ENCODE measurements at places on chromosomes 2 and 18. TPM values are rescaled to one million over a fixed set of nuclear protein-coding genes. Genes with fewer than 3 reads are reported as not detected.
A peak's percentile ranks its signal among the peaks of the same experiment; 100 is the strongest.

FBLN7 gene
- total RNA-seq, result 0.79 TPM

EGR4 gene
- total RNA-seq, result 14.9 TPM

CNGA3 gene
- total RNA-seq, result 1.1 TPM

SLC40A1 gene
- total RNA-seq, result 52.3 TPM

GRCh38 chr2:28377984-28378678 is 14.5 kb upstream of the FOSL2 start:
- H3K27me3 ChIP-seq, result no peaks in the 10 kb centered on the region
- H3K27ac ChIP-seq, result no peak overlapping the region
- DNase-seq, result no peak
- H3K4me1 ChIP-seq, result no peaks in the 10 kb centered on the region
- no peaks in the 10 kb centered on the region for H3K36me3 ChIP-seq

FOXI3 gene
- 2.3 TPM for total RNA-seq

GRCh38 chr2:108029496-108029895 is 43.2 kb downstream of the SLC5A7 start:
- H3K27ac ChIP-seq, result no peak overlapping the region
- no peaks in the 10 kb centered on the region for H3K4me1 ChIP-seq
- H3K4me3 ChIP-seq, result no peak overlapping the region
- no peaks in the 10 kb centered on the region for H3K27me3 ChIP-seq
- DNase-seq, result no peak
- H3K36me3 ChIP-seq, result no peaks in the 10 kb centered on the region

- DNase-seq, result no peak
- no peaks in the 10 kb centered on the region for H3K27me3 ChIP-seq
- no peak overlapping the region for H3K4me3 ChIP-seq
- H3K27ac ChIP-seq, result no peak overlapping the region
- H3K4me1 ChIP-seq, result no peaks in the 10 kb centered on the region
Observed at GRCh38 chr2:60353406-60353800, 200.1 kb downstream of the BCL11A start.

- no peaks in the 10 kb centered on the region for H3K27me3 ChIP-seq
- no peak overlapping the region for H3K4me3 ChIP-seq
- no peak for DNase-seq
- peaks cover 4% of the 10 kb centered on the region for H3K4me1 ChIP-seq
Observed at GRCh38 chr18:73407506-73407905, 539.7 kb upstream of the NETO1 start.

- DNase-seq, result no peak
- H3K36me3 ChIP-seq, result no peaks in the 10 kb centered on the region
- no peaks in the 10 kb centered on the region for H3K27me3 ChIP-seq
- no peaks in the 10 kb centered on the region for H3K4me1 ChIP-seq
- no peak overlapping the region for H3K4me3 ChIP-seq
Observed at GRCh38 chr2:54773233-54773632, 49.8 kb downstream of the EML6 start.

- peaks cover 5% of the 10 kb centered on the region for H3K4me1 ChIP-seq
- H3K27me3 ChIP-seq, result no peaks in the 10 kb centered on the region
- peak overlapping the region; percentile 46 for H3K4me3 ChIP-seq
- DNase-seq, result no peak
Observed at GRCh38 chr2:104862058-104862941, 8.4 kb downstream of the POU3F3 start.

DNA sequence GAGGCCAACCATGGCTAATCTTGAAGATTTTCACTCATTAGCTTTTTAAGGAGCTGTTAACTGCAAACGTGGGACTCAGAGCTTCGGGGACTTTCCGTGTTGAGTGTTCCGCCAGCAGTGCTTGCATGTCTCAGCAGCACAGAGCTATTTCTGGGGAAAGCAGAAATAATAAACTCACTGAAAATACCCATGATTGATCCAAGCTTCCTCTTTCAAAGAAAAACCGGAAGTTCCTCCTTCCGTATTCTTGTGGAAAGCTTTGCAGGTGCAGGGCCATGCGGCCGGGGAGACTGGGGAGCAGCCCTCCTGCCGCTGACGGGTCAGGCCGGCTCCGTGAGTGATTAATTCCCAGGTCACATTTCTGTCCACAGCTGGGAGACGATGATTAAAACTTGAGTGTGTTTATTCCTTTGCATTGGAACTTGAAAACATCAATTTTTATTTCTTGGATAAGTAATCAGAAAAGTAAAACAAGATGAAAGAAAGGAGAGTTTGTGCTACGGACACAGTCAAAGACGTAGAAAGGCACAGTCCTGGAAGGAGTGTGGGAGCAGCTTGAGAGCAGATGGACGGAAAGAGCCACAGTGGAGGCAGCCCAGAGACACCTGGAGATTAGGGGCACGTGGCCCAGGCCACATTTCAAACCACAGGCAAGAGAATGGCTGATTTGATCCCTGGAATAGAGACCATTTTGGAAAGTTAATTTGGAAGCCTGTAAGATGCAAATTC is 54.2 kb upstream of the CTDP1 start:
- DNase-seq, result no peak
- no peaks in the 10 kb centered on the region for H3K4me1 ChIP-seq
- no peak overlapping the region for H3K4me3 ChIP-seq

DNA sequence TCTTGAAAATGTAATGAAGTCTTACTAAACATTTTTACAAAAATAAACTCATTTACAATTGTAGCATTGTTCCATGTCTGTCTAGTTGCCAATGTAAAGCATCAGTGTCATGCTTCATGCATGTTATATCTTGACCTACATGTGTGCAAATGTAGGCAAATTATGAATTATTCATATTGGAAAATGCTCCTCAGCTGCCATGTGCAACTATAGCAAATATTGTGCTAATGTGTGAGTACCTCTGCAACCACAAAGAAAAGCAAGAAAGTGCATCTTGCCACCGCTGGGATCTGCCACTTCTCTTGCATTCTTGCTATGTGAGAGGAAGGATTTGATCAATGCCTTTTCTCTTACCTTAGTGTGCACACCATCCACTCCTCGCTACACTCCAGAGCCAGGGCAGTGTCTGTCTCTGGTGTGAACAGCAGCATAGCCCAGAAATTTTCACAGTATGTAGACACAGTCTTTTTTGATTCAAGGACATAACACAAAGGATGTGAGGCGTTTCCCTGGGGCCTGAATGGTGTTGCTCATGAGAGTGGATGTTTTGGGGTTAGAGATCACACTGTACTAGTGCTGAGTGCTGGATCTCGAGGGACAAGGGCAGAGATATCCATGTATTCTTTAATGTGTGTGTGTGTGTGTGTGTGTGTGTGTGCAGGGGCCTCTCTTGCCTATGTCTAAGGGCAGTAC is 47.6 kb upstream of the HAAO start:
- H3K36me3 ChIP-seq, result no peaks in the 10 kb centered on the region
- H3K27ac ChIP-seq, result no peak overlapping the region
- DNase-seq, result peak; percentile 46
- no peaks in the 10 kb centered on the region for H3K27me3 ChIP-seq
- H3K4me3 ChIP-seq, result no peak overlapping the region

KCMF1 gene
- 53.9 TPM for total RNA-seq

- H3K4me1 ChIP-seq, result no peaks in the 10 kb centered on the region
- H3K36me3 ChIP-seq, result no peaks in the 10 kb centered on the region
- H3K27me3 ChIP-seq, result no peaks in the 10 kb centered on the region
- no peak overlapping the region for H3K4me3 ChIP-seq
- H3K27ac ChIP-seq, result no peak overlapping the region
Observed at GRCh38 chr2:191533693-191534180, 144.2 kb upstream of the NABP1 start.

- no peaks in the 10 kb centered on the region for H3K36me3 ChIP-seq
- peaks cover 7% of the 10 kb centered on the region for H3K4me1 ChIP-seq
- H3K4me3 ChIP-seq, result no peak overlapping the region
- H3K27ac ChIP-seq, result no peak overlapping the region
- no peak for DNase-seq
Observed at GRCh38 chr2:100184055-100184737, 41.8 kb upstream of the AFF3 start.

GRCh38 chr2:84494070-84494469 is 22.2 kb upstream of the DNAH6 start:
- H3K36me3 ChIP-seq, result no peaks in the 10 kb centered on the region
- no peak for DNase-seq
- no peak overlapping the region for H3K4me3 ChIP-seq
- no peaks in the 10 kb centered on the region for H3K4me1 ChIP-seq
- H3K27me3 ChIP-seq, result no peaks in the 10 kb centered on the region
- no peak overlapping the region for H3K27ac ChIP-seq

DNA sequence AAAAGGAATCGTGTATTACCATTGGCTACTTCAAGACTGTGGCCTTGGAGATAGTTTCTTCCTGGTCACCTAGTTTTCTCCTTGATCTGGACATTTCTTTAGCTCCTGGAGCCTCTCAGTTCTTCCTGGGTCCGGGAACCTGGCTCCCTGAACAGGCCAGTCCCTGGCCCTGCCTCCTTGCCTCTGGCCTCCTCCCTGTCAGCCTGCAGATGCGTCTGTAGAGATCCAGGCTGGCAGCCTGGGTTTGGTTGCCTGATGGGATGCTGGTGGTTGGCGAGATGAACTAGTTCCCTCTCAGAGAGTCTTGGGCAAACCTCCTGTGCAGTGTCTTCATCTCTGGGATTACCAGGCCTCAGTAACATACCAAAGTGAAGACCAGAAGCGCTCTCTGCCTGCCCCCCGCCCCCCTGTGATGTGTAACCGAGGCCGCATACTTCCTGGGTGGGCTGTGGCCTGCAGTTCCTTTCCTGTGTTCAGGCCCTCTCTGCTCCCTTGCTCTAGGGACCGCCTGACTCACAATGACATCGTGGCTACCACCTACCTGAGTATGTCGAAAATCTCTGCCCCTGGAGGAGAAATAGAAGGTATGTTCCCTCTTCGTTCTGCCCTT is 85.4 kb downstream of the DYSF start:
- H3K27ac ChIP-seq, result no peak overlapping the region
- H3K4me1 ChIP-seq, result no peaks in the 10 kb centered on the region
- H3K36me3 ChIP-seq, result no peaks in the 10 kb centered on the region
- no peaks in the 10 kb centered on the region for H3K27me3 ChIP-seq
- H3K4me3 ChIP-seq, result no peak overlapping the region

CTAGE1 gene
- 4.2 TPM for total RNA-seq

- no peak overlapping the region for H3K27ac ChIP-seq
- H3K27me3 ChIP-seq, result no peaks in the 10 kb centered on the region
- no peaks in the 10 kb centered on the region for H3K36me3 ChIP-seq
- no peak for DNase-seq
Observed at GRCh38 chr2:185215497-185215896, 523.1 kb upstream of the FSIP2 start.

- no peaks in the 10 kb centered on the region for H3K36me3 ChIP-seq
- peak overlapping the region; percentile 65 for H3K4me3 ChIP-seq
- H3K27ac ChIP-seq, result peak overlapping the region; percentile 97
- DNase-seq, result no peak
Observed at GRCh38 chr2:156435396-156435717, 822 bp upstream of the GPD2 start.

DNA sequence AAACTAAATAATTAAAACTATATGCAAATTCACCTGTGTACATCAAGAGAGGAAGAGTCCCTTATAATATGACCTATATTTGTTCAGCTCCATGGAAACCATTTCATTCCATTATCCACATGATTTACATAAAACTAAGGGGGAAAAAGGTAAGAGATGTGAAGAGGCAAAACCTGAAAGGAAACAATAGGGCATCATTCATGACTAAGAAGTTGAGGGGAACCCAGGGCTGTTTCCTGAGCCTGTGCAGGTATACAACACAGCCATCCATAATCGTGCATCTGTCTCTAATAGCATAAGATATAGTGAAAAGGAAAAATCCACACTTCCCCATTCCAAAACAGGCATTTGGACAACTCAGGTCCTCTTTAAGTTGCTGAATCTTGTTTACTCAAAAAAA is 151.3 kb downstream of the NR4A2 start:
- no peaks in the 10 kb centered on the region for H3K36me3 ChIP-seq
- no peak overlapping the region for H3K27ac ChIP-seq
- H3K4me3 ChIP-seq, result no peak overlapping the region
- no peaks in the 10 kb centered on the region for H3K27me3 ChIP-seq
- DNase-seq, result no peak
- no peaks in the 10 kb centered on the region for H3K4me1 ChIP-seq

DNA sequence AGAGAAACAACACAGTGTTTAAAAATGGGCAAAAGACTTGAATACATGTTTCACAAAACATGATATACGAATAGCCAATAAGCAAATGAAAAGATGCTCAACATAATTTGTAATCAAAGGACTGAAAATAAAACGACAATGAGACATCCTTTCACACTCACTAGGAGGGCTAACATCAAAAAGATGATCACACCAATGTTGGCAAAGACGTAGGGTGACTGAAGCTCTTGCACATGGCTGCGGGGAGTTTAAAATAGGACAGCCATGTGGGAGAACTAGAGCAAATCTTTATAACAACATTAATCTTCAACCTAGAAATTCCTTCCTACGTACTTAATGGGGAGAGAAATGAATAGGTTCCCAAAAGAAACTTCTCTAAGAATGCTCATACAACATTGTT is 19.2 kb upstream of the SEH1L start:
- H3K4me3 ChIP-seq, result no peak overlapping the region
- H3K4me1 ChIP-seq, result no peaks in the 10 kb centered on the region
- DNase-seq, result no peak
- H3K27me3 ChIP-seq, result no peaks in the 10 kb centered on the region
- H3K27ac ChIP-seq, result no peak overlapping the region

C2orf66 gene
- total RNA-seq, result not detected

DNA sequence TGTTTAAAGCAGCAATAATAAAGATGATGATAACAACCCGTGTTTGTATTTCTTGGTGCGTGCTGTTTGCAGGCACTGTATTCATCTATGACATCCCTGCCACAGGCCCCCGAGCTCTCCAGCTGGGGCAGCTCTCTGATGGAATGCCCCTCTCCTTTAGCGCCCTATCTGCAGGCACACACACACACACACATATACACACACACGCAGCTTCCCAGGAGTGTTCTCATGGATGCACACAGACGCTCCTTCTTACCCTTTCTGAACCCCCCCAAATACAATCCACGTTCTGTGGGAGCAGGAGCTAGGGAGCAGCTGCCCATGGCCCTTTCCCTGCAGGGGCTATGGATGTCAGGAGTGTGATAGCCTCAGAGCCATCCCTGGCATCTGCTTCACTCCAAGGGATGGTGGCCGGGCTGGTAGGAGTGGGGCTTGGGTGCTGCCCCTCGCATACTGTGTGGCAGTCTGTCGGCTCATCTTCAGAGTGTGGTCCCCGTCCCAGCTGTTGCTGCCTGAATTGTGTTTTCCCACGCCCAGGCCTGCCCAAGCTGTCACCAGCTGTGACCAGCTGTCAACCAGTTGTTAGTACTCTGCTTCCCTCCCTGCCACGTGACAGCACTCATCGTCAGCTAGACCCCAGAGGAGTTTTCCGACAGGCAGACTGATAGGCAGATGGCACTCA is 50.8 kb upstream of the MYCN start:
- H3K4me1 ChIP-seq, result no peaks in the 10 kb centered on the region
- no peaks in the 10 kb centered on the region for H3K27me3 ChIP-seq
- DNase-seq, result no peak
- no peaks in the 10 kb centered on the region for H3K36me3 ChIP-seq
- no peak overlapping the region for H3K27ac ChIP-seq

GRCh38 chr2:198374375-198375082 is 570.1 kb downstream of the PLCL1 start:
- H3K36me3 ChIP-seq, result no peaks in the 10 kb centered on the region
- H3K27ac ChIP-seq, result no peak overlapping the region
- peak; percentile 64 for DNase-seq
- H3K27me3 ChIP-seq, result no peaks in the 10 kb centered on the region
- H3K4me3 ChIP-seq, result no peak overlapping the region

All from testis (tissue), 5 donors.